ENCODE measurements at places on chromosomes 16 and 17.

DNA sequence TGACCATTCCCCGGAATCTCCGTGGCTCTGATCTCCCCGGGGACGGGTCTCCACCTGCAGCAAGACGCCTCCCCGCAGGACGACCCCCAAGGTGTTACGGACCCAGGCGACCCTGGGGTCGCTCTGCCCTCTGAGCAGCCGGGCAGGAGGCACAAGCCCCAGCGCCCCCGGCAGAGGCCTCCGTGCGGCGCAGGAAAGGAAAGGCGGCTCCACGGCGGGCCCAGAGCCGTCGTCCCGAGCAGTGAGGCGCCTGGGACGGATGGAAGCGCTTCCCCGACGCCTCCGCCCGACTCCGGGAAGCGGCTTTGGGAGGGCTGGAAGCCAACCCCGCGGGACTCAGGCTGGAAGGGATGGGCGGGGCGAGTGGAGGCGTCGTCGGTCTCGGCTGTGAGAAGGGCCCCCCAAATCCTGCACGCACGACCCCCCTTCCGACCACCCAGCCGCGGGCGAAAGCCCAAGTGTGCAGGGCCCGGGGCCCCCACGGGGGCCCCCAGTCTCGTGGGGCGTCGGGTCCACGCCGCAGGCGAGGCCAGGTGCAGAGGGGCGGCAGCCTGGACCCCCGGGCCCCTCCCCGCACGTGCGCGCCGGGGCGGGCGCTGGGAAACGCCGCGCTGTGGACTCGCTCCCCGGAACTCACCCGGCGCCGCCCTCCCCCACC, 32.7 kb upstream of the RPH3AL start:
- no peak for DNase-seq
- H3K4me3 ChIP-seq: peak overlapping the region; percentile 47
- H3K27me3 ChIP-seq: no peaks in the 10 kb centered on the region
- H3K36me3 ChIP-seq: no peaks in the 10 kb centered on the region
- peak overlapping the region; percentile 75 for H3K27ac ChIP-seq
- no peaks in the 10 kb centered on the region for H3K4me1 ChIP-seq

- H3K4me3 ChIP-seq: peak overlapping the region; percentile 17
- H3K27ac ChIP-seq: peak overlapping the region; percentile 94
- H3K27me3 ChIP-seq: no peaks in the 10 kb centered on the region
- peak; percentile 89 for DNase-seq
Measured at GRCh38 chr17:21209511-21210175, 4.3 kb downstream of the TMEM11 start.

DNA sequence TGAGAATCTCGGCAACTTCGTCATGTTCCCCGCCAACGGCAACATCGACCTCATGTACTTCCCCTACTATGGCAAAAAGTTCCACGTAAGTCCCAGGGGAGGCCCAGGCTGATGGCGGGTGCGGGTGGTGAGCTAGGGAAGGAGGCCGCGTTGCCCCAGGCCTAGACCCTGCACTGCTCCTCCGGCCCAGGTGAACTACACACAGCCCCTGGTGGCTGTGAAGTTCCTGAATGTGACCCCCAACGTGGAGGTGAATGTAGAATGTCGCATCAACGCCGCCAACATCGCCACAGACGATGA, 4.8 kb downstream of the ATP1B2 start:
- DNase-seq: no peak
- peaks cover 20% of the 10 kb centered on the region for H3K27me3 ChIP-seq
- H3K27ac ChIP-seq: no peak overlapping the region
- H3K4me3 ChIP-seq: no peak overlapping the region
- no peaks in the 10 kb centered on the region for H3K36me3 ChIP-seq
- H3K4me1 ChIP-seq: peaks cover 7% of the 10 kb centered on the region

- DNase-seq: no peak
- H3K4me1 ChIP-seq: no peaks in the 10 kb centered on the region
- no peak overlapping the region for H3K27ac ChIP-seq
- H3K4me3 ChIP-seq: no peak overlapping the region
- no peaks in the 10 kb centered on the region for H3K27me3 ChIP-seq
Measured at GRCh38 chr17:49297141-49297540, 64.9 kb downstream of the ZNF652 start.

All from gastrocnemius medialis (tissue), 4 donors.